ENCODE measurements at places on chromosomes 6 and 20. TPM values are rescaled to one million over a fixed set of nuclear protein-coding genes. Genes with fewer than 3 reads are reported as not detected.

Gene TMEM63B
- 16.0 TPM for total RNA-seq

Gene SEMG1
- not detected for total RNA-seq

Gene TRIM40
- total RNA-seq: not detected

Gene MRAP2
- total RNA-seq: 1.3 TPM

Gene OR2H2
- not detected for total RNA-seq

Gene C20orf173
- not detected for total RNA-seq

Gene ZC2HC1B
- not detected for total RNA-seq

Gene CTNNBL1
- 55.0 TPM for total RNA-seq

Gene SLC16A10
- total RNA-seq: 0.28 TPM

Gene RWDD2A
- 1.8 TPM for total RNA-seq

Gene POU3F2
- total RNA-seq: not detected

Gene STX11
- total RNA-seq: 2.3 TPM

Gene DNAH8
- not detected for total RNA-seq

Gene ZNF334
- total RNA-seq: not detected

Gene ZNF165
- 0.93 TPM for total RNA-seq

Gene GGTLC1
- total RNA-seq: not detected

All from A549 treated with DMSO at 1 μM for 4 hours (cell line).